ENCODE measurements at places on chromosomes 11 and 22. TPM values are rescaled to one million over a fixed set of nuclear protein-coding genes. Genes with fewer than 3 reads are reported as not detected.

SLC35E4 gene
- total RNA-seq, result 10.1 TPM

GRCh38 chr11:113563766-113564526 is 88.7 kb upstream of the DRD2 start:
- DNase-seq, result no peak
- no peak overlapping the region for H3K27ac ChIP-seq
- H3K27me3 ChIP-seq, result peaks cover 5% of the 10 kb centered on the region
- no peak overlapping the region for H3K4me3 ChIP-seq
- no peaks in the 10 kb centered on the region for H3K4me1 ChIP-seq

ALDH3B1 gene
- total RNA-seq, result 24.9 TPM

- H3K27me3 ChIP-seq, result no peaks in the 10 kb centered on the region
- no peak overlapping the region for H3K4me3 ChIP-seq
- no peaks in the 10 kb centered on the region for H3K36me3 ChIP-seq
- no peak overlapping the region for H3K27ac ChIP-seq
- no peak for DNase-seq
Measured at GRCh38 chr11:113462830-113463229, 12.4 kb downstream of the DRD2 start.

- no peak for DNase-seq
- H3K27me3 ChIP-seq, result no peaks in the 10 kb centered on the region
- H3K4me1 ChIP-seq, result peaks cover 5% of the 10 kb centered on the region
- no peak overlapping the region for H3K27ac ChIP-seq
Measured at GRCh38 chr22:40410731-40411505, 40.5 kb downstream of the SGSM3 start.

GRCh38 chr22:19168088-19168890 is 10.2 kb downstream of the SLC25A1 start:
- no peak overlapping the region for H3K27ac ChIP-seq
- no peaks in the 10 kb centered on the region for H3K36me3 ChIP-seq
- no peak overlapping the region for H3K4me3 ChIP-seq
- peaks cover 16% of the 10 kb centered on the region for H3K4me1 ChIP-seq
- no peak for DNase-seq
- H3K27me3 ChIP-seq, result peaks cover 16% of the 10 kb centered on the region

SCGB1A1 gene
- not detected for total RNA-seq

LIMK2 gene
- total RNA-seq, result 13.9 TPM

GRCh38 chr11:46601129-46601528 is 7.3 kb upstream of the AMBRA1 start:
- no peaks in the 10 kb centered on the region for H3K36me3 ChIP-seq
- no peaks in the 10 kb centered on the region for H3K4me1 ChIP-seq
- no peak overlapping the region for H3K4me3 ChIP-seq
- H3K27ac ChIP-seq, result no peak overlapping the region

- peaks cover 27% of the 10 kb centered on the region for H3K4me1 ChIP-seq
- no peaks in the 10 kb centered on the region for H3K36me3 ChIP-seq
- no peak for DNase-seq
- no peaks in the 10 kb centered on the region for H3K27me3 ChIP-seq
- peak overlapping the region; percentile 76 for H3K27ac ChIP-seq
- no peak overlapping the region for H3K4me3 ChIP-seq
Measured at GRCh38 chr11:46363031-46363407, 15.8 kb downstream of the DGKZ start.

- DNase-seq, result no peak
- no peak overlapping the region for H3K27ac ChIP-seq
- H3K4me3 ChIP-seq, result no peak overlapping the region
- no peaks in the 10 kb centered on the region for H3K4me1 ChIP-seq
- H3K27me3 ChIP-seq, result no peaks in the 10 kb centered on the region
Measured at GRCh38 chr11:113591117-113591516, 115.0 kb downstream of the TMPRSS5 start.

DNA sequence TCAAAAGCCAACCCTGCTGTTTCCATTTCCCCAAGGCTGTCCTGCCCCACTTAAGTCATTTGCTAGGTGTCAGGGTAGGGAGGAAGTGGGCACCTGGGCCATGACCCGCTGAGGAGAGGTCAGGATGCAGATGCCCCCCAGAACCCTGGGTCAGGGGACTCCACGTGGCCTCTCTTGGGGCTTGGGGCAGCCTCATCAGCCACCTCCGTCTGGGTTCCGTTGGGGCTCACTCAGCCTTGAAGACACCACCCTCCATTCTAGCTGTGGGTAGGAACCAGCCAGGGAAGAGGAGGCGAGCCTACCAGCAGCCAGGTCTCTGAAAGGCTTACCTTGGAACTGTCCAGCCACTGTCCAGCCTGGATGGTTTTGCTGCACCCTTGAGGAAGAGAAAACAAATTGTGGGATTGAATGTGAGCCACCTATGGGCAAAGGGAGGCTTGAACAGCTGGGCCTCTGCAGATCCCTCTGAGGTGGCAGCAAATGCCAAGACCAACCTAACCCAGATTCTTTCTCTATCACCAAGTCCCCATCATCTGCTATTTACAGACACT is 2.5 kb downstream of the APOL4 start:
- peaks cover 4% of the 10 kb centered on the region for H3K4me1 ChIP-seq
- H3K27ac ChIP-seq, result no peak overlapping the region
- H3K27me3 ChIP-seq, result no peaks in the 10 kb centered on the region
- no peak for DNase-seq
- H3K4me3 ChIP-seq, result no peak overlapping the region

DNA sequence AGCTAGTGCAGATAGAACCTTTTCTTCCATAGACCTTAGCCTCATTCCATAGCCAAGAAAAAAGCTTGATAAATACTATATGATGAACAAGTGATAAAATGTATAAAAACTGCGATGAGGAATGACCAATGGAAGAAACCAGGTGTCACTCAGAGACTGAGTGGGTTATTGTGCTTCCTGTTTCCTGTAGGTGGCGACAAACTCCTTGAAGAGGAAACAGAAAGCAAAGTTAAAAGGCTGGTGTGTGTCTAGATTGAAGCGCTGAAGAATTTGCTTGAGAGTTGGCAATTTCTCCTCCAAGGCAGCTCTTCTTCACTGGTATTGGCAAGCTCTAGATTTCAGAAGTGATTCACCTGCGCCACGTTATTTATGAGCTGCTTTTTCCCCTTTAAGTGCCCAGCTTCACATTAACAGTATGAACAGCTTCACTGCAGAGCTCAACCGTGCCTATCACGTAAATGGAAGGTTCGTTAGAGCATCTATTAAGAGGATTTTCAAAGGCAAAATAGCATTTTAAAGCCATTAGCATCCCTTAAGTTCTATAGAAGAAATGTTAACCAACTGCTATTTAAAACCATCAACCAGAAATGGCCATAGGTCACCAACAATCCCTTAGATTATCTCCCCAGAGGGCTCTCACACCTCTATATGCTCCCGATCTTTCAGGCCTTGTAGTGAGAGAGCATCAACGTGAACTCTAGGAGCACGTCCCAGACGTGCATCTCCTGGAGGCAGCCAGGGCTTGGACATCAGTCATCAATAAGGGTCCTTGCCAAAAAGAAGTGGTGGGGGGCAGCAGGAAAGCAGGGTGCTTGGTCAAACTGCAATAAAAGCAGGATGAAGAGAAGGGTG is 179.4 kb downstream of the CADM1 start:
- no peak overlapping the region for H3K4me3 ChIP-seq
- no peaks in the 10 kb centered on the region for H3K27me3 ChIP-seq
- H3K36me3 ChIP-seq, result no peaks in the 10 kb centered on the region
- DNase-seq, result peak; percentile 78

DNA sequence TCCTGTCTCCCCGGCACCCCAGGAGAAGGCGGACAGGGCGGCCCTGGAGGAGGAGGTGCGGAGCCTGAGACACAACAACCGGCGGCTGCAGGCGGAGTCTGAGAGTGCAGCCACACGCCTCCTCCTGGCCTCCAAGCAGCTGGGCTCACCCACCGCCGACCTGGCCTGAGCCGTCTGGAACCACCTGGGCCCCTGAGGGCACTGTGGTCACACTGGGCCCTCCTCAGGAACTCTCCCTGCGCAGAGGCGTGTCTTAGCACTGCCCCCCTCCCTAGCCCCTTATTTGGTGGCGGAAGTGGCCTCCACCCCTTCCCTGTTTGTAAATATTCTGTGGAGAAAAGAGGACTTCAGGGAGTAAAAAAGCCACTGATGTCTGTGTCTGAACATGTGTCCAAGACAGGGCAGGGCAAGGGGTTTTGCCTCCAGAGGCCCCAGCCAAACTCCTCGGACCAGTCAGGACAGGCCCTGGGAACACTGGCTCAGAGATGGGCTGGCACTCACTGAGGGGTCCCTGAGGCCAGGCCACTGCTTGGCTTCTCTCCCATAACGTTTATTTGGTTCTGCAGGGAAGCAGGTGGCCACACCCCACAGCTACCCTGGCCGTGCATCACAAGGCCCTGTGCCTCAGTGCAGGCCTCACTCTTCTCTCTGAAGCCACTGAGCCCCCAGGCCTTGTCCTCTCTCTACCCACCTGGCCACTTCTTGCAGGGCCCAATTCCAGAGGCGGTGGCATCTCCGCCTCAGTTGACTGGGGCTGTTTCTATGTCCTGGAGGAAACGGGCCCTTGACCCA is 12.0 kb downstream of the RELA start:
- H3K27me3 ChIP-seq, result no peaks in the 10 kb centered on the region
- peak overlapping the region; percentile 95 for H3K27ac ChIP-seq
- H3K4me3 ChIP-seq, result no peak overlapping the region
- DNase-seq, result no peak

GRCh38 chr11:130514316-130514715 is 65.9 kb downstream of the ADAMTS15 start:
- DNase-seq, result peak; percentile 68
- peaks cover 5% of the 10 kb centered on the region for H3K4me1 ChIP-seq
- no peak overlapping the region for H3K27ac ChIP-seq

CEP164 gene
- total RNA-seq, result 33.5 TPM

All from fibroblast of lung (primary cell).